ENCODE measurements at places on chromosomes 7 and 10. TPM values are rescaled to one million over a fixed set of nuclear protein-coding genes. Genes with fewer than 3 reads are reported as not detected.

DNA sequence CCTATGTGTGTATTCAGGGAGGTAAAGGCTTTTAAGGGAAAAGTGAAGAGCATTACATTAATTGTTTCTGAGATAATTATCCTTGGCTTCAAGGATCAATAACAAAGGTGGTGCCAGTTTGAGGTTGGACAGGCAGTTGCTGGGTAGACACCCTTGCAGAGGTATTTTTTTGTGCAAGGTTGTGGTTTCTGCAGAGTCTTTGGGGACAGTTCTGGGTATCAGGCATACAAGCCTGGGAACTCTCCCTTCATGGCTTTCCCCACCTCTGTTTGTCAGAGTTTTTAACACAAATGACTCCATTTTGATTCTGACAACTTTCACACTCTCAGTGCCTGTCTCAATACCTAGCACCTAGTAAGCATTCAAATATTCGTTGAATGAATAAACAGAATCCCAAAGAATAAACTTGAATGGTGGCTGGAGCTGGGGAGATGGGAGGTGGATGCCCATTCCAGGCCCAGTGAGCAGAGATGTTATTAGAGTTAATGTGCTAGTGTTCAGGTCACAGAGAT is 7.4 kb upstream of the OSBPL3 start:
- DNase-seq = no peak

DNA sequence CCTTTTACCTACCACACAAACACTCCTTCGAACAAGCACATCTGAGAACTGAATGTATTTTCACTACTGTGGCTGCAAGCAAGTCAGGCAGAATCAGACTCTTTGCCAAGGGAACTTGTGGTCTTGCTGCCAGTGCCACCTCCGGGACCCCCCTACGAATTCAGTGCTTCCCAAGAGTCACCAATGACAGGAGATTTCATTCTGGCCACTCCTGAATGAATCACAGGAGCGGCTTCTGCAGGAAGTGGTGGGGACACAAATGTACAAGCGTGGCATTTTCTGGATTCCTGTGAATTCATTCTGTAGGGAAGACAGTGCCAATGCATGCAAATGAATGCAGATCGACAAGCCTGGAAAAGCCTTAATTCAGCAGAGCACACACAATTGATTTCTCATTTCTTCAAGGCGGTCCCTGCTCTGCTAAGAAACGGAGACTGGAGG is 161.2 kb downstream of the CAMK1D start:
- DNase-seq = no peak

- DNase-seq = no peak
Observed at GRCh38 chr10:17226891-17227303, 1.1 kb upstream of the VIM start.

FAM180A gene
- not detected for polyA plus RNA-seq

CCAR1 gene
- 169 TPM for polyA plus RNA-seq

Data from right renal pelvis (tissue), 4 donors.